K562 (cell line): ENCODE measurements at places on chromosomes 13 and 19.

DNA sequence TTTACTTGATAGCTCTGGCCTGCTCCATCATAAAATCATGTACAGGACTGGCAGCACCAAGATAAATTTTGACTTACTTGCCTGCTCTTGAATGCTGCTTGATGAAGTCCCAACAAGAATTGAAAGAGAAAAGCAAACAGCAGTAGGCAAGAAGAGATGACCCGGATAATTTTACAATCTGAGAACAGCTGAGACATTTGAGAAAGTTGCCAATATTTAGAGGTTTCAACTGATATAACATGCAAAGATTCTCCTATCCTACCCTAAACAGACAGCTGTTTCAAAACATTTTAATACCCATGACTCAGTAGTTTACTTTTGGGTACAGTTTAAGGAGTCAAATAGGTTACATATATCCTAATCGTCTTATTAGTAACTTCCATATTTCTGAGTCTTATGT, 5.9 kb downstream of the FRY start:
- DNase-seq, result no peak

- no peak for DNase-seq
Measured at GRCh38 chr19:11046605-11047354, 42.5 kb upstream of the LDLR start.

- no peak for DNase-seq
Measured at GRCh38 chr19:3590991-3591659, 5.8 kb downstream of the GIPC3 start.

GRCh38 chr13:113105921-113106452, 396 bp downstream of the F7 start:
- no peak for DNase-seq

- DNase-seq, result no peak
Measured at GRCh38 chr19:33197591-33198000, 3.5 kb downstream of the LRP3 start.

- DNase-seq, result no peak
Measured at GRCh38 chr13:99733346-99733745, 232.1 kb downstream of the TM9SF2 start.

DNA sequence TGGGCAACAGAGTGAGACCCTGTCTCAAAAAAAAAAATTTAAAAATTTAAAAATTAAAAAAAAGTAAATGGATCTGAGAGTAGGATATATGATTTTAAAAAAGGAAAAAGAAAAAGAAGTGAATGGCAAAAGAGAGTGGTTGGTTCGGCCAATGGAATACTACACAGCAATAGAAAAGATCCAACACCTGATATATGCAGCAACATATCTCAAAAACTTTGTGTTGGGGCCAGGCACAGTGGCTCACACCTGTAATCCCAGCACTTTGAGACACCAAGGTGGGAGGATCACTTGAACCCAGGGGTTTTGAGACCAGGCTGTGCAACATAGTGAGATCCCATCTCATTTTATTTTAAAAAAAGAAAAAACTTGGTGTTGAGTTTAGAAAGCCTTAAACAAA, 1.4 kb upstream of the LYPD3 start:
- no peak for DNase-seq

- no peak for DNase-seq
Measured at GRCh38 chr19:7505288-7505681, 10.6 kb upstream of the ZNF358 start.

- DNase-seq, result no peak
Measured at GRCh38 chr19:50399368-50399745, 15.2 kb downstream of the POLD1 start.

- DNase-seq, result no peak
Measured at GRCh38 chr13:23289917-23290357, 109.2 kb downstream of the SGCG start.

- DNase-seq, result no peak
Measured at GRCh38 chr13:44058624-44059215, 179.0 kb downstream of the LACC1 start.

GRCh38 chr13:100388923-100389322, 199.7 kb downstream of the GGACT start:
- no peak for DNase-seq

GRCh38 chr13:30869491-30869890, 36.6 kb upstream of the MEDAG start:
- DNase-seq, result no peak

DNA sequence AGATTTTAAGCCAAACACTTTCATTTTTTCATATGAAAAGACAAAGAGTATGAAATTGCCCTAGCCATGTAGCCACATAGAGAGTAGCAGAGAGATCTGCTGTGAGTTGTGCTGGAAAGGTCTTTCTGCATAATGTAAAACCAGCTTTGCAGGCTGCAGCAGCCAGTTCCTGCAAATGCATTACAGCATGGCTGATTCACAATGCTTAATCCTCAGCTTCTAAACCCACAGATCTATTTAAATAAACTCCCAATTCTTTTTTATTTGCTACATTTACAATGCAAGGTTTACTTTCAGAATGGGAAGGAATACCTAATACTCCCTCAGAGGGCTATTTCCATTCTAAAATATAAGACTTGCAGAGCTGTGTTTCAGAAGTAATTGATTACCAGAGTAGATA, 185.6 kb upstream of the STARD13 start:
- no peak for DNase-seq

DNA sequence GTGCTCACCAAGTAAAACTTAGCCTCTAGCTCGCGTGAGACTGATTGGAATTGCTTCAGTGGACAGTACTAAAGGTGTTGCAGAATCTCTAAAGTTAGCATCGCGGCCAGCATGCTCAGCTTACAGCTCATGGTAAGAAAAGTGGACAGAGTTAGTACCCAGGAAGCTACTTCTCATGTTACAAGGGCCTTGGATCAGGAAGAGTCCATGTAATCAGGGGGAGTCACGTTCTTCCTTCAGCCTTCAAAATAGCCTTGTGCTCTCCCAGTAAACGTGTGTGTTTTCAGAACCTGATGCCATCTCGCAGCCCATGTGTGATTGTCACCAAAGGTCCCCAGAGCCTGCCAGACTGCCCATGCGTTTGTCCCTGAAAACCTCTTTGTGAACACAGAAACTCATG, 195.8 kb upstream of the RNF113B start:
- DNase-seq, result no peak

DNA sequence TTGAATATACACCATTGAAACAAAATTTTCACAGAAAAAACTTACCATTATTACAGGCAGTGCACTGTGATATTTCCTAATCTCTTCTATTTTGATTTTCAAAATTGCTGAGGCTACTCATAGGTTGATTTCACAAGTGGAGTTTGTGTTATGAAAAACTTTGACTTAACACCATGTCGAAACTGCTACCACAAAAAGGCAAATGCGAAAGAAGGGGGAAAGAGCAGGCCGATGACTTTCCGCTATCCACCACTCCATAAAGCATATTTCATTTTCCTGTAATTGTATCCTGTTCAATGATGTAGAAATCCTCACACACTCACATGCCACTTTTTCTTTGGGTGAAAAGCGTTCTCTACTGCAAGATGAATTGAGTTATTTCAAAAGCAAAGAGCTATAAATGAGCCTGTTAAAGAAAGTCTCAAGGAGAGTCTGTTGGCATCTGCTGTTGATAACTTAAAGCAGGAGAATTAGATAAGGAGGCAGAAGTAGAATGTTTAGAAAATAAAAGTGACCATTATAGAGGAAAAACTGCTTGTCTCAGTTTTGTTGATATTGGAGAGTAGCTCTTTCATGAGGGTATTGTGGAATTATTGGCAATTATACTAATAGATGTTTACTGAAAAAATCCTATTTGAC, 18.8 kb downstream of the KL start:
- no peak for DNase-seq

GRCh38 chr19:27676334-27676733, 1536.6 kb downstream of the UQCRFS1 start:
- no peak for DNase-seq

DNA sequence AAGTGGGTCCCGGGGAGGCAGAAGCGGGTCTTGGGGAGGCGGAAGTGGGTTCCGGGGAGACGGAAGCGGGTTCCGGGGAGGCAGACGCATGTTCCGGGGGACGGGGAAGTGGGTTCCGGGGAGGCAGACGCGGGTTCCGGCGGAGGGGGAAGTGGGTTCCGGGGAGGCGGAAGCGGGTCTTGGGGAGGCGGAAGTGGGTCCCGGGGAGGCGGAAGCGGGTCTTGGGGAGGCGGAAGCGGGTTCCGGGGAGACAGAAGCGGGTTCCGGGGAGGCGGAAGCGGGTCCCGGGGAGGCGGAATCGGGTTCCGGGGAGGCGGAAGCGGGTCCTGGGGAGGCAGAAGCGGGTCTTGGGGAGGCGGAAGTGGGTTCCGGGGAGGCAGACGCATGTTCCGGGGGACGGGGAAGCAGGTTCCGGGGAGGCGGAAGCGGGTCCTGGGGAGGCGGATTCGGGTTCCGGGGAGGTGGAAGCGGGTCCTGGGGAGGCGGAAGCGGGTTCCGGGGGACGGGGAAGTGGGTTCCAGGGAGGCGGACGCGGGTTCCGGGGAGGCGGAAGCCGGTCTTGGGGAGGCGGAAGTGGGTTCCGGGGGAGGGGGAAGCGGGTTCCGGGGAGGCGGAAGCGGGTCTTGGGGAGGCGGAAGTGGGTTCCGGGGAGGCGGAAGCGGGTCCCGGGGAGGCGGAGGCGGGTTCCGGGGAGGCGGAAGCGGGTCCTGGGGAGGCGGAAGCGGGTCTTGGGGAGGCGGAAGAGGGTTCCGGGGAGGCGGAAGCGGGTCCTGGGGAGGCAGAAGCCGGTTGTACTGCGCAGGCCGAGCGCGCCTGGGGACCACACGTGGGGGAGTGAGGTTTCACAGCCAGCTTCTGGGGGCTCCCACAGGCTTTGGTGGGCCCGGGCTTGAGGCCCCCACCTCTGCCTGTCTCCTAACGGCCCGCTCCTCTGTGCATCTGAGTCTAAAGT, 2.5 kb downstream of the SHC2 start:
- DNase-seq, result no peak

DNA sequence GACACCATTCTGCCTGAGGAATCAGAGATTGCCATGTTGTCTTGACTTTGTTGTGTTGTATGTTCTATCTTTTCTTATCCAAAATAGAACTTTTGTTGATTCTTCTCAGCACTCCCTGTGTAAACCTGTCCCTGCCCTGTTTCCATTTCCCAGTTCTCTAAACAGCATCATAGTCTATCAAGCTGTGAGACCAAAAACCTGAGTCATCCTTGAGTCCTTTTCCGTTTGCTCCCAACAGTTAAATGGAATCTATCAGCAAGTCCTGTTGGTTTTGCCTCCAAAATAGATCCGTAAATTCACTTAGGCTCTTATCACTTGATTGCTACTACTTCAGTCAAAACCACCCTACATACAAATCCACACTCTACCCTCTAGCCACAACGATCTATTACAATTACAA, 667.1 kb downstream of the PCDH9 start:
- peak; percentile 33 for DNase-seq

- DNase-seq, result no peak
Measured at GRCh38 chr19:30423481-30423880, 51.3 kb downstream of the ZNF536 start.

DNA sequence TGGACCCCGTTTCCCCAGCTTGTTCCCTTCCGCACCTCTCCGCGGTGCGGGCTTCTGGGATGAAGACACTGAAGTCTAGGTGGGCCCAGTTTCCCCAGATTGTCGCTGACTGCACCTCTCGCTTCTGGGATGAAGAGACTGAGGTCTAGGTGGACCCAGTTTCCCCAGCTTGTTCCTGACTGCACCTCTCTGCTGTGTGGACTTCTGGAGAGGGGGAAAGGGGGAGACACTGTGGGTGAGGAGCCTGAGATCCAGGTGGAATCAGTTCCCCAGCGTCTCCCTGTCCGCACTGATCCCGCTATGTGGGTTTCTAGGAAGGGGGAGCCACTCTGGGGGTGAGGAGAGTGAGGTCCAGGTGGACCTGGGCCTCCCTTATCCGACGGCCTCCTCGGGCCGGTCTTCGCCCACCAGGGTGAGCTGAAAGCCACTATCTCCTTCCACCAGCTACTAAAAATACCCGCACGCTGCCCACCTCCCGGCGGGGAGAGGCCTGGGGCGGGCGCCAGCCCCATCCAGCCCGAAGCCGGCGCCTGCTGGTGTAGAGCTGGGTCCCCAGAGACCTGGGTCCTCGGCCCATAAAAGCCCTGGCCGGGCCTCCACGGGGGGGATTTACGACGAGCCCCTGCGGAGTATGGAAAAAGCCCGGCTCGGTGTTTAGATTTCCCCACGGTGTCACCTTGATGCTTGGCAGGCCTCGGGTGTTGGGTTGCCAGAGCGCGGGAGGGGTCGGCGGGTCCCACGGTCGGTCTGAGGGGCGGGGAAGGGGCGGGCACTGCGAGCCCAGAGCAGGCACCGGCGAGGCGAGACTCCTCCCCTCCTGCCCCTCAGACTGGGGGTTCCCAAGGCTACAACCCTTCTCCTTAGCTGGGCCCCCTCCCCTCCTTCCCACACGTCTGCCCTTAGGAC, 10.6 kb downstream of the FUT6 start:
- peak; percentile 34 for DNase-seq

- DNase-seq, result peak; percentile 76
Measured at GRCh38 chr13:113153810-113154748, 4.4 kb upstream of the PROZ start.

- DNase-seq, result no peak
Measured at GRCh38 chr13:33349288-33349985, 63.9 kb upstream of the STARD13 start.

DNA sequence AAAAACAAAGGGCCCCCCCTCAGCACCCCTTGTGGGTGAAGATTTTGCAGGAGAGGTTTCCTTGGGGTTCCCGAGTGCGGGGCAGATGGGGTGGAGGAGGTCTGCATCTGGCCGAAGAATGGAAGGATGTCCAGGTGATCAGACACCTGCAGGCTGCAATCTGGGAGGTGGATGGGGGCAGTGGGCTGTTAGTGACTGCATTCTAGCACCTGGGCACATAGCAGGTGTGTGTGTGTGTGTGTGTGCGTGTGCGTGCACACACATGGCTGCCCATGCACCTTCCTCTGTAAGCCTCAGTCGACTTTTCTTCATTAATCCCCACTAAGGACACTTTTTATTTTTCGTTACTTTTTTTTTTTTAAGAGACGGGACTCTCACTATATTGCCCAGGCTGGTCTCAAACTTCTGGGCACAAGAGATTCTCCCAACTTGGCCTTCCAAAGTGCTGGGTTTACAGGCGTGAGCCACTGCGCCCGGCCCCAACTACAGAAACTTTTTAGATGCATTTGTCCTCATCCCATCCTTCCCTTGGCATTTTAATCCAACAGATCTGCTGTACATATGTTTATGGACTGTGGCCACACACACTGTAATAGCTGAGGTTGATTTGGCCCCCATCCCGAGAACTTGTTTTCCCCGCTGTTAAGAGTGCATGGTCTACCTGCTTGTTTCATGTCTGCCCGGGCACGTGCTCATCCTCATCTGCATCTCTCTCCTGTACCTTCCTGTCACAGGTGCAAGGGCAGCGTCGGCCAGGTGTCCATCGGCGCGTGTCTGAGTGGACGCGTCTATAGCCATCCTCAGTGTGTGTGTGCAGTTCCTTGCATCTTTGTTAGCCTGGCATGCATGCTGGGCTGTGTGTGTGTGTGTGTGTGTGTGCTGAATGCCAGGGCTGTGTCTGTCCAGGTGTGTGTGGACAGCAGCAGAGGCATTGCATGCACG, 731 bp downstream of the MAG start:
- DNase-seq, result no peak
